ENCODE measurements at places on chromosomes 3 and 15. TPM values are rescaled to one million over a fixed set of nuclear protein-coding genes. Genes with fewer than 3 reads are reported as not detected.

SEMA3G gene
- total RNA-seq = 4.1 TPM

TYRO3 gene
- total RNA-seq = 22.4 TPM

MYO1E gene
- 11.8 TPM for total RNA-seq

KIF23 gene
- total RNA-seq = 6.5 TPM

CHST2 gene
- 44.4 TPM for total RNA-seq

IL5RA gene
- total RNA-seq = under 0.01 TPM

DPPA4 gene
- 1.6 TPM for total RNA-seq

THBS1 gene
- total RNA-seq = 57.1 TPM

MEF2A gene
- 37.5 TPM for total RNA-seq

KBTBD13 gene
- not detected for total RNA-seq

TRIM71 gene
- 2.9 TPM for total RNA-seq

CFAP100 gene
- 3.7 TPM for total RNA-seq

SLCO3A1 gene
- 9.8 TPM for total RNA-seq

AGTR1 gene
- 0.41 TPM for total RNA-seq

VEPH1 gene
- 13.0 TPM for total RNA-seq

FETUB gene
- total RNA-seq = not detected

HIGD1A gene
- total RNA-seq = 127 TPM

PDCD6IP gene
- total RNA-seq = 55.0 TPM

ZNF80 gene
- not detected for total RNA-seq

SLC24A5 gene
- 0.41 TPM for total RNA-seq

TFG gene
- total RNA-seq = 54.6 TPM

TGM4 gene
- total RNA-seq = not detected

ATP2B2 gene
- 62.8 TPM for total RNA-seq

TRIM42 gene
- total RNA-seq = not detected

MFAP1 gene
- 27.3 TPM for total RNA-seq

SH2D7 gene
- not detected for total RNA-seq

BNC1 gene
- total RNA-seq = 0.41 TPM

XYLB gene
- total RNA-seq = 4.1 TPM

KIF15 gene
- 6.9 TPM for total RNA-seq

CYP19A1 gene
- total RNA-seq = 1.2 TPM

SLC6A1 gene
- total RNA-seq = 52.2 TPM

HYAL3 gene
- total RNA-seq = 3.7 TPM

GOLGA8T gene
- not detected for total RNA-seq

FAM107A gene
- total RNA-seq = 15.5 TPM

ZBTB47 gene
- 19.6 TPM for total RNA-seq

TMEM212 gene
- total RNA-seq = not detected

RAF1 gene
- 199 TPM for total RNA-seq

CLRN1 gene
- not detected for total RNA-seq

SLC9C1 gene
- 0.41 TPM for total RNA-seq

TRPM7 gene
- total RNA-seq = 64.4 TPM

NEO1 gene
- total RNA-seq = 156 TPM

GPR87 gene
- not detected for total RNA-seq

CLSTN2 gene
- 11.8 TPM for total RNA-seq

ARHGEF26 gene
- 4.1 TPM for total RNA-seq

MED12L gene
- total RNA-seq = 6.1 TPM

STAB1 gene
- total RNA-seq = 13.9 TPM

OR5H2 gene
- total RNA-seq = not detected

TTC21A gene
- 3.7 TPM for total RNA-seq

APOD gene
- total RNA-seq = 2.9 TPM

USP13 gene
- total RNA-seq = 10.2 TPM

CP gene
- total RNA-seq = not detected

LARP6 gene
- 16.3 TPM for total RNA-seq

LRRC57 gene
- 14.3 TPM for total RNA-seq

SLC12A1 gene
- 1.6 TPM for total RNA-seq

Measured in frontal cortex (tissue), 4 donors.